ENCODE measurements at places on chromosomes 7 and 10.

- no peak for DNase-seq
These were observed 2.3 kb downstream of the AGMO start for GRCh38 chr7:15559416-15559928.

GRCh38 chr7:42868480-42868879 is 43.4 kb downstream of the C7orf25 start:
- no peak for DNase-seq

GRCh38 chr10:126061526-126061925 is 165.2 kb downstream of the FANK1 start:
- DNase-seq = no peak

DNA sequence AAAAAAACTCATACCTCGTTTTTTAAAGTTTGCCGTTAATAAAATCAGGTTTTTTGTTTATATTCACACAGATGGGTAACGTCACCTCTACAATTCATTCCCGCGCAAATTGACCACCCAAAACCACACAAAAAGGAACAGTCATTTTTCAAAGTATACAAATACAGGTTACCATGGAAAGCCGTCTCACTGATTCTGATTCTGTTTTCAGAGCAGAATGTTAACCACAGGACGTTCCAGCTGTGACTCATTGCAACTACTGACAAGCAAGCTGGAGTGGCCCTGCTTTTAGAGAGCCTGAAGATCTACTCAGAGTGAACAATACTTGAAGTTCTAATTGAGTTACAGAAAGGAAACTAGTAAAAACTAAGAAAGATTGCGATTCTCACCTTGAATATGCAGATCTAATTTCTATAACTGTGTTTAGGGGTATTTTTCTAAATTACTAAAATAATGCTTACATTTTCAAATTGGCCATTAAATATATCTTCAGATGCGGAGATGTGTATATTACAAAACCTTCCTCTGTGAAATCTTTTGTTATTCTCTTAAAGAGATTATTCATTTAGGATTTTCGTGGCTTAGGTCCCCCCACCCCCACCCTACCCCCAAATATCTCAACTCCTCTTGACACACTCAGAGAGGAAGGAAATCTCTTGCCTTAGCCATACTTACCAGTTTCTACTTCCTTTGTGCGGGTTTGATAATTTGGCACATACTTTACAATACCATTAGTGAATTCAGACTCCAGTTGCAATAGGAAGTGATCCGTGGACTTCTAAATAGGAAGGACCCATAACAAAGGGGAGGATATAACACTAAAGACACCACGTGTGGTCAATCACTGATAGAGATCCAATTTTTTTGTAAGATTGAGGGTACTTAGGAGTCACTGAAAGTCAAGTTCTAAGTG is 106.0 kb downstream of the CUBN start:
- DNase-seq = no peak

GRCh38 chr7:74619235-74619860 is 38.2 kb upstream of the GTF2I start:
- peak; percentile 93 for DNase-seq
